ENCODE measurements at places on chromosomes 2 and 18.

- DNase-seq, result no peak
Measured at GRCh38 chr2:168037778-168038177, 209.6 kb downstream of the STK39 start.

DNA sequence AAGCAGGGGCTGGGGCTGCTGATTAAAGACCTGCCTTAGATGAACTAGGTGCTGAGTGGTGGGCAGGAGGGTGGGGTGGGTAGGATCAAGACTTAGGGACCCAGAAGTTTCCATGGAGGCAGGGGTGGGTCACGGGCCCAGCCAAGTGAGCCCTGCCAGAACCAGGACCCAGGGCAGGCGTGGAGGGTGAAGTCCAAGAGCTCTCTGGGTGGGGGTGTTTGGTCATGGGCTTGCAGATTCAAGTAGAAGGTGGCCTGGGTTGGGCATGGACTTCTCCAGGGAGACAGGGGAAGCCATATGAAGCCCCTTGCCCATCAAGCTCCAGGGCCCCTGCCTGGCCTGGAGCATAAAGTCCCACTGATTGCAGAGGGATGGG, 168.8 kb downstream of the SMAD7 start:
- no peak for DNase-seq

DNA sequence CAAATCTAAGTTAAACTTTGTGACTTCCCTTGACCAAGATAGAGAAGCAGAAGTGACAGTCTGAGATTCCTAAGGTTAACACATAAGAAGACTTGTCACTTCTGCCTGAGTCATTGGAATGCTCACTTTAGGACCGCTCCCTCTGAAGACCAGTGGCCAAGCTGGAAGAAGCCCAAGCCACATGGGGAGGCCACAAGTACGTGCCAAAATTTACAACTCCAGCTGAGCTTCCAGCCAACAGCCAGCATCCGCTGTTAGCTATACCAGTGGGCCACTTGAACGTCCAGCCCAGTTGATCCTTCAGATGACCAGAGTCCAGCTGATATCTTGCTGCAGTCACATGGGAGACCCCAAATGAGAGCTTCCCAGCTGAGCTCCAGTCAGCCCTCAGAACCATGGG, 18.1 kb upstream of the ANTXR1 start:
- DNase-seq, result no peak

DNA sequence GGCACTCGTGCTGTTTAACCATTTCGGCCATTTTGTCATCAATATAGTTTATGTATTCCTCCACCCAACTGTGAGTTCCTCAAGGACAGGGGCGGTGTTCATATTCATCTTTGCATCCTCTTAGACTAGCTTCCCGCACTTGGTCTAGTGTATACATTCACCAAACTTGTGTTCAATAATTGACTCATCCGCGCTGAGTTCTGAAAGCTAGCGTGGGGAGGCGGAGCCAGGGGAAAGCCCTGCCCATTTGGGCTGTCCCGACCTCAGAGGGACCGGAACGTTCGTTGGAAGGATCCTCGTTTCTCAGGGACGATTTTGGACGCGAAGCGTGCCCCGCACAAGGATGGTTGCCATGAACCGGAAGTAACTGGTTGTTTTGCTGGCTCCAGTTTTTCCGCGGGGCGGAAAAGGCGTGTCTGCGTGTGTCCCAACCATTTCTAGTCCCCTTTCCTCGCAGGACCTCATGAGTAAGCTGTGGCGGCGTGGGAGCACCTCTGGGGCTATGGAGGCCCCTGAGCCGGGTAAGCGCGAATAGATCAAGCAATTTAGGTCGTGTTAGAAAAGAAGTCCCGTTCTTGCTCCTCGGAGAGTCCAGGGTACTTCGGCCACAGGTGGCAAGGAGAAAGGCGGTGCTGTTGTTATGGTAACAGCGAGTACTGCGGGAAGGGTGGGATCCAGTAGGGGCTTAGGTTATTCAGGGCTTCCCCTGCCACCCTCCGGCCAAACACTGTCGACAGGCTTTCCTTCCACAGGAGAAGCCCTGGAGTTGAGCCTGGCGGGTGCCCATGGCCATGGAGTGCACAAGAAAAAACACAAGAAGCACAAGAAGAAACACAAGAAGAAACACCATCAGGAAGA, at the start of gene INO80B:
Gene INO80B, plus strand, starts transcription at position 434 of the 858 bp plus-strand sequence. Its CDS starts 30 bp downstream, at position 464.
- DNase-seq, result peak; percentile 98

DNA sequence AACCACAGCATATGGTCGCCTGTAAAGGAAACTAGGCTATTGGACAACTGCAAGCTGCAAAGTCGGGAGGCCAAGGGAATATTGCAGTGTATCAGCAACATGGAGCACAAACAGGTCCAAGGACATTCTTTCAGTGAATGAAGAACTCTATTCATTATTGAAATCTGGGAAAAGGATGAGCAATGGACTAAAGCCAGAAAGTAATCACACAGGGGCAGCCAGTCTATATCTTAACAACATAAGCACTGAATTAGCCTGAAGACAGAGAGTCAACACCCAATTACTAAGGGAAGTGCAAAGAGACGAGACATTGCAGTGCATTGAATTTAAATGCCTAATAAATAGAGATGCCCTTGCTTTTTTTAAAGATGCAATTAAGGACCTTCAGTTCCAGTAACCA, 615.5 kb upstream of the SETBP1 start:
- DNase-seq, result no peak

DNA sequence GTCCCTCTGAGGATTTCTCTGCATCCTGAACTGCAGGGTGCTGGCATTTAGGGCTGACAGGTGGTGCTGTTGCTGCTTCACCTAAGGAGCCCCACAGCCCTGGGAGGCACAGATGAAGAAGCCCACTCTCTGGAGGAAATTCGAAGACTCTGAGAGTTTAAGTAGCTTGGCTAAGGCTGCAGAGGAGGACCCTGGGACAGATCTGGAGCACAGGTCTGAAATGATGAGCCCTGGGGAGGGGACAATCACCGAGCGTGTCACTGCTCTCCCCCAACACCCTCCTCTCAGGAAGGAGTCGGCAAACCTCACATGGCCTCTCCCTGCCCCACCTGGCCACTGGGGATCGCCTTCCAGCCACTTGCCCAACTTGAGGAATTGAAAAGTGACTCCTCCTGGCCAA, 18.6 kb downstream of the CYP27C1 start:
- DNase-seq, result no peak

DNA sequence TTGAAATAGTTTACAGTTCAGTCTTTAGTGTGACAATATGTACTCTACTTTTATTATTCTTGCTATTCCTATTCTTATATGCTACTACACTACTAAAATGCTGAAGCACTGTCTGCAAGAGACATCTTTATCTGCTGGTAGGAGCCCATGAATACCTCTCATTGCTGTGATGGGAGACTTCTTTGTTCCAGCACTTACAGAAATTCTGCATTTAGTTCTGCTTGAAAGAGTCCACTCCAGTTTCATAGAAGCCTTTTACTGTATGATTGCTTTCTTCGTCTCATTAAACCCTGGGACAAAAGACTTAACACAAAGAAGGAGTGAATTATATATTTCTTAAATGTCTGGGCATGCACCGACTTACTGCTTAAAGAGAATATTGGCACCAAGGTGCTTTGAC, 272.7 kb downstream of the CD226 start:
- no peak for DNase-seq

DNA sequence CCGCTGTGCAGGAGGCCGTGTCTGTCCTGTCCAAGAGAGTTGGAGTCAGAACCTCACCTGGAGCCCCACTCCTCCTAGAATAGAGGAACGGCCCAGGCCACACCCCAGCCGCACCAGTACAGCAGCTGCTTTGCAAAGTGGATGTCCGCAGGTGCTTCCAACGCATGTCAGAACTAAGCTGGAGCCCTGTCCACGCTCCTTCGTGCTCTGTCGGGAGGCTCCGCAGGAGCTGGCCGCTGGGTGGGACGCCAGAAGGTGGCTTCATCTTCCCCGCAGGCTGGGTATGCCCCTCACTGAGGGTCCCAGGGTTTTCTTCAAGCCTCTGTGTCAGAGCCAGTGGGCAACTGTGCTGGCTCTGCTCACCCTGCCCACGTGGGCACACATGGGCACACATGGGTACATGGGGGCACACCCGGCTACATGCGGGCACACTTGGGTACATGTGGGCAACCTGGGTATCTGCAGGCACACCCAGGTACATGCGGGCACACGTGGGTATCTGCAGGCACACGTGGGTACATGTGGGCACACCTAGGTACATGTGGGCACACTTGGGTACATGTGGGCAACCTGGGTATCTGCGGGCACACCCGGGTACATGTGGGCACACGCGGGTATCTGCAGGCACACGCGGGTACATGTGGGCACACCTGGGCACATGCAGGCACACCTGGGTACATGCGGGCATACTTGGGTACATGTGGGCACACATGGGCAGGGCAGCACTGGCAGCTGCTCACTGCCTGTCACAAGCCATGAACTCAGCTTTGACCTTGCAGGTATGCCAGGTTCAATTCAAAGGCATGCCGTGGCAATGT, 67.1 kb upstream of the CTDP1 start:
- DNase-seq, result no peak

DNA sequence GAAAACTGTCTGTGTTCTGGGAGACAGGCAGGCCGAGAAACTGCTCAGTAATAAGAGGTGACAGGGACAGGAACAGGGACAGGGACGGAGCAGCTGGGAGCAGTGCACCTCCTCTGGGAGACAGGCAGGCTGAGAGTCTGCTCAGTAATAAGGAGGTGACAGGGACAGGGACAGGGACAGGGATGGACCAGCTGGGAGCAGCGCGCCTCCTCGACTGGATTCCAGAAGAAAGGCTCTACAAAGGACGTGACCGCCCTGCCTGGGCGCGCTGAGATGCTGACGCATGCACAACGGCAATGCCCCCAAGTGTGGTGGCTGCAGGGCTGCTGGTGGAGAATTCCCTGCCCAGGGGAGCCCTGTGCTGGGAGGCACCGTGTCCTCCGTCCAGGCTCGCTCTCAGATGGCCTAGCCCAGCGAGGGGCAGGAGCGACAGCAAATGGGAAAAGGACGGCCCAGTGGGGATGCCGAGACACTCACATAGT, 44.2 kb upstream of the PXDN start:
- no peak for DNase-seq

GRCh38 chr2:236551471-236552211, 18.0 kb upstream of the ACKR3 start:
- DNase-seq, result no peak

- no peak for DNase-seq
Measured at GRCh38 chr2:232473467-232473890, 14.2 kb downstream of the ECEL1 start.

Data from T-helper 2 cell treated with Interferon-gamma antibody and Interleukin-4, amounts not matched to agents 5 μg/mL and 100 μg/mL, for 36 hours (primary cell).